ENCODE measurements at places on chromosomes 3 and 15. TPM values are rescaled to one million over a fixed set of nuclear protein-coding genes. Genes with fewer than 3 reads are reported as not detected.
A peak's percentile ranks its signal among the peaks of the same experiment; 100 is the strongest.

- no peaks in the 10 kb centered on the region for H3K4me1 ChIP-seq
- H3K27ac ChIP-seq, result no peak overlapping the region
- H3K27me3 ChIP-seq, result no peaks in the 10 kb centered on the region
- DNase-seq, result no peak
- no peak overlapping the region for H3K4me3 ChIP-seq
Observed at GRCh38 chr3:72862314-72863090, 14.3 kb upstream of the SHQ1 start.

The PTX3 gene
- total RNA-seq, result 5.0 TPM

DNA sequence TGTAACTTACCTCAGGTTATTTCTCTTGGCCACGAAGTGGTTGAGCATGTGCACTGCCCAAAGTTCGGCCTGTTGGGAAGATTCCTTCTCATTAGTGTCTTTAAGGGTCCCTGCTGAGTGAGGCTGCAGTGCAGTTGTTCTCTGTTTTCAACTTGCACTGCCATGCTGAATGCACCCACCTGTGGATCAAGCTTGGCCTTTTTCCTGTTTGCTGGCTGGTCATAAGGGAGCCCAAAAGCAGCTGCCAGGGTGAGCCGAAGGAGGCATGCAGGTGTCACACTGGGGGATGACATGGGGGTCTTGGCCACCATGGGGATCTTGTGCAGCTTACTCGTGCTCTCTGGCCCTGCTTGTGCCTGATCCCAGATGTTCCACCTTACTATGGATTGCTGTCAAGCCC is 46.1 kb upstream of the RAF1 start:
- no peak for DNase-seq
- H3K4me1 ChIP-seq, result no peaks in the 10 kb centered on the region
- H3K27ac ChIP-seq, result no peak overlapping the region
- no peak overlapping the region for H3K4me3 ChIP-seq
- no peaks in the 10 kb centered on the region for H3K27me3 ChIP-seq

The CTSH gene
- total RNA-seq, result 149 TPM

GRCh38 chr3:127551178-127551577 is 39.4 kb downstream of the TPRA1 start:
- no peaks in the 10 kb centered on the region for H3K36me3 ChIP-seq
- DNase-seq, result no peak
- H3K4me3 ChIP-seq, result no peak overlapping the region
- H3K27me3 ChIP-seq, result no peaks in the 10 kb centered on the region
- H3K27ac ChIP-seq, result no peak overlapping the region

DNA sequence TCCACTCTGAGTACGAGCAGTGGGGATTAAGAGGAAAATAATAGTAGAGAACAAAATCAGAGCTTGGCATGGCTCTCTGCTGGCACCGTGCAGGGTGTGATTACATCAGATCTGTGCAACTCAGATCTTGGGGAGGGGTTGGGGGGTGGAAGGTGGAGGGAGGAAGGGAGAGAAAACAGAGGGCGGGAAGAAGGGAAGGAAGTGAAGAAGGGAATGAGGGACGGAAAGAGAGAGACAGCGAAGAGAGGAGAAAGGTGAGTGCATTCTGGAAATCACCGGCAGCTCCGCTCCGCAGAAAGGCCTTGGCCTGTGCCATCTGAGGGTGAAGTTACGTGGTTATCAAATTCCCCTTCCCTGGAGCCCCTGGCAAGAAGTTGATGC is 31.0 kb upstream of the ADAMTS17 start:
- peak overlapping the region; percentile 82 for H3K4me3 ChIP-seq
- H3K4me1 ChIP-seq, result no peaks in the 10 kb centered on the region
- DNase-seq, result no peak
- peak overlapping the region; percentile 30 for H3K27ac ChIP-seq
- no peaks in the 10 kb centered on the region for H3K27me3 ChIP-seq
- H3K36me3 ChIP-seq, result no peaks in the 10 kb centered on the region

The SLC2A2 gene
- not detected for total RNA-seq

GRCh38 chr15:80591471-80591870 is 103.6 kb upstream of the ABHD17C start:
- H3K36me3 ChIP-seq, result no peaks in the 10 kb centered on the region
- H3K27ac ChIP-seq, result no peak overlapping the region
- DNase-seq, result no peak
- H3K4me1 ChIP-seq, result no peaks in the 10 kb centered on the region

The TMEM108 gene
- total RNA-seq, result 0.41 TPM

DNA sequence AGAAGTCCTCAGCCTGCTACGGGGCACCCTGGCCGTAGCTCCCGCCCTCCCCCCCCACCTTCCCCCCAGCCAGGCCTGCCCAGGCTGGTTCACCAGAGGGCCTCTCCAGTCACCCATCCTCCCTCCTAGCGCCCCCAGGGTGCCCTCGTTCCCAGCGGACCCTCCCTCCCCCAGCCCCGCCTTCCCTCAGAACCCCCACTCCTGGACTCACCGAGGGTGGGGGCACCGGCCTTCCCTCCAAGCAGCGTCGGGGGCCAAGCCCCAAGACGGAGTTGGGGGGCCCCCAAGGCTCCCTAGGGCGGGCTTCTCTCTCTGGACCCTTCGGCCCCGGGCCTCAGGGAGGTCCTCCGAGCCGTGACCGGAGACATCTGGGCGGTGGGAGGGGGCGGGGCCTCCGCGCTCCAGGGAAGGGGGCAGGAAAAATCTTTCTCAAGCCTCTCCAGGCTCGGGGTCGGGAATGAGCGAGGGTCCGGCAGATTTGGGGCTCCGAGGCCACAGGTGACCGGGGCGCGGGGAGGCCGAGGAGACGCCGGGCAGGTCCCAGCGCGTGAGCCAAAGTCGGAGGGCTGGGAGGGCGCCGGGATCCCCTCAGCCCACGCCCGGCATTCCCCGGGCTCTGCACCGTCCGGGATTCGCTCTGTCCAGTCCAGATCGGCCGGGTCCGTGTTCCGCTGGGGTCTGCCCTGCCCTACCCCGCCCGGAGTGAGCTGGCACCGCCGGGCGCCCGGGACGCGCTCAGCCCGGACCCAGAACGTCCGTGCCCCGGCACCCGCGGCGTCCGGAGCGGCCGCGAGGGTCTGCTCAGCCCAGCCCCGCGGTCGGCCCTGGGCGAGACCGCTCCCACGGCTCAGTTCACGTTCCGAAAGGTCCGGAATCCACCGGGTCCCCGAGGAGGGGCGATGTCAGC is 999 bp downstream of the INSYN1 start:
- H3K4me1 ChIP-seq, result peaks cover 17% of the 10 kb centered on the region
- H3K27ac ChIP-seq, result no peak overlapping the region
- no peaks in the 10 kb centered on the region for H3K27me3 ChIP-seq
- no peak for DNase-seq

The FRMD5 gene
- total RNA-seq, result 0.27 TPM

DNA sequence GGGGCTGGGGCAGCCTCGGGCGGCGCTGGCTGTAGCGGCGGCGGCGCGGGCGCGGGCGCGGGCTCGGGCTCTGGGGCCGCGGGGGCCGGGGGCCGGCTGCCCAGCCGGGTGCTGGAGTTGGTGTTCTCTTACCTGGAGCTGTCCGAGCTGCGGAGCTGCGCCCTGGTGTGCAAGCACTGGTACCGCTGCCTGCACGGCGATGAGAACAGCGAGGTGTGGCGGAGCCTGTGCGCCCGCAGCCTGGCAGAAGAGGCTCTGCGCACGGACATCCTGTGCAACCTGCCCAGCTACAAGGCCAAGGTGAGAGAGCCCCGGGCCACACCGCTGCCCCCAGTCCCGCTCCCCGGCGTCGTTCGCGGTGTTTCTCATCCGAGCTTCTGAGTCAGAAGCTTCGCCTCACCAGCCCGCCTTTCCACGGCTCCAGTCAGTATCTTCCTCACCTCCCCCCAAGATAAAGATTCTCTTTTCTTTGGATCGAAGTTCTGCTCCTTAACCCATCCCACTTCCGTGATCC is 600 bp downstream of the FBXO45 start:
- no peak for DNase-seq
- H3K36me3 ChIP-seq, result no peaks in the 10 kb centered on the region
- H3K27me3 ChIP-seq, result no peaks in the 10 kb centered on the region

The CD276 gene
- 67.6 TPM for total RNA-seq

The LRRC34 gene
- 5.1 TPM for total RNA-seq

DNA sequence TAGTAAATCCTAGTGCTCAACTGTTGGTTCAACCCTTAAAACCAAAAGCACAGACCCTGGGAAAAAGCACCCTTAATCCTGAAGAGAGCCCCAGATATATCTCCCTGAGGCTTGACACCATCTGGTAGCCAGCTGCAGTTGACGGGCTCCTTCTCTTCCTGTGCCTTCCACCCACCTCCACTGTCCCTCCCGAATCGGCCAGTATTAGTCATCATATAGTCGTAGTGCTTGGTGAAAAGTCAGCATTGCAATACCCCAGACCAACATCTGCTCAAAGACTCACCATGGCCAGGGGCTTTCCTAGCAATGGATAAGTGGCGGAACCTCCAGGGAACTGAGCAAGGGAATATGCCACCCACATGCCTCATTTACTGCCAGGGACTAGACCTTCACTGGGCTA is 125.6 kb upstream of the CRBN start:
- no peak for DNase-seq
- no peaks in the 10 kb centered on the region for H3K4me1 ChIP-seq
- H3K4me3 ChIP-seq, result no peak overlapping the region
- no peak overlapping the region for H3K27ac ChIP-seq
- no peaks in the 10 kb centered on the region for H3K27me3 ChIP-seq

DNA sequence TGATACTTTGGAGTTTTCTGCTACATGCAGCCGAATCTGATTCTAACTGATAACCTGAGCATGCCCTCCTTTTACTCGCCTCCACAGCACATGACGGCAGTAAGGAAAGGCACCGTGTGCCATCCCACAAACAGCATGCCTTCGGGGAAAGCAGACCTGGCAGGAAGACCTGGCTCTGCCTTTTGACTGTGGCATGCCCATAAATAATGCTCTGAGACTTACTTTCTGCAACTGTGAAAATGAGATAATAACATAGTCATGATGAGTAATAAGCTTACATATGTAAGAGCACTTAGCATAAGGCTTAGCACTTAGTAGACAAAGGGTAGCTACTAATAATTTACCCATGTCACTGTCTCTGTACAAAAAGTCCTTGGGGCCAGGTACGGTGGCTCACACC is 32.9 kb downstream of the MTHFS start:
- H3K27me3 ChIP-seq, result no peaks in the 10 kb centered on the region
- no peak overlapping the region for H3K27ac ChIP-seq
- H3K4me1 ChIP-seq, result no peaks in the 10 kb centered on the region
- no peak for DNase-seq

- no peaks in the 10 kb centered on the region for H3K4me1 ChIP-seq
- H3K27ac ChIP-seq, result no peak overlapping the region
- no peaks in the 10 kb centered on the region for H3K36me3 ChIP-seq
- no peak for DNase-seq
- no peak overlapping the region for H3K4me3 ChIP-seq
Observed at GRCh38 chr15:56327721-56328502, 37.3 kb upstream of the TEX9 start.

DNA sequence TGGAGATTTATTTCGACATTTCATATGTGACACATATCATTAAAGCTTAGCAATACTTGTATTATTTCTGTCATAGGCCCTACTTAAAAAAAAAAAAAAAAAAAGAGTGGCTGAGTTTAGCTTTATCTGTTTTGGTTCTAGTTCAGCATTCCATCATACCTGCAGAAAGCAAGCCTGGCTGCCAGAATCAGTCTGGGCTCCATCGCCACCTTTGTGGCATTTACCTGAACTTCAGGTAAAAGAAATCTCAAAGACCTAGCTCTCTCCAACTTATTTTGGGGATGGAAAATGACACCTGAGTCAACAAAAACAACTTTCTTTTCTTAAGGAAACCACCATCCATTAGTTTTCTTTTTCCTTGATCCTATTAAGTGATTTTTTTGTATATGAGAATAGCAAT is 82.1 kb downstream of the NEK10 start:
- peaks cover 17% of the 10 kb centered on the region for H3K4me1 ChIP-seq
- no peak overlapping the region for H3K27ac ChIP-seq
- no peak overlapping the region for H3K4me3 ChIP-seq
- H3K36me3 ChIP-seq, result no peaks in the 10 kb centered on the region

DNA sequence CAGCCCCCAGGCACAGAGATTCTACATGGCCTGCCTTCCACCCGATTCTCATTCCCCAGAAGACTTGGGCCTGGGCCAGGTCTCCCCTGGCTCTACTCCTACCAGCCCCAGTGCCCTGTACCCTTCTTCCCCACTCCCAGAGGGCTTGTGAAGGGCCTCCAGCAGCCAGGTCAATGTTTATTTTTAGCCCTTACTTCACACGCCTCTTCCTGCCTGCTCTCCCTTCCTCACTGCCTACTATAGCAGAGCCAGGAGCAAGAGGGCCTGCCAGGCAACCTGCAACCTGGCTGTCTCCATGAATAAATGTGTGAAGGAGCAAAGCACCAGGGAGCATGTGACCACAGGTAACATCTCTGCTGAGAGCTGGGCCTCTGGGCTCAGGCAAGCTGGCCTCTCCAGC is 26.4 kb upstream of the APEH start:
- no peak overlapping the region for H3K4me3 ChIP-seq
- no peaks in the 10 kb centered on the region for H3K36me3 ChIP-seq
- no peak for DNase-seq
- no peak overlapping the region for H3K27ac ChIP-seq

The DYNLT2B gene
- total RNA-seq, result not detected

GRCh38 chr3:43638594-43639447 is 17.0 kb upstream of the ANO10 start:
- peaks cover 3% of the 10 kb centered on the region for H3K4me1 ChIP-seq
- DNase-seq, result no peak
- no peaks in the 10 kb centered on the region for H3K27me3 ChIP-seq
- no peak overlapping the region for H3K4me3 ChIP-seq

The PCSK6 gene
- 5.1 TPM for total RNA-seq

DNA sequence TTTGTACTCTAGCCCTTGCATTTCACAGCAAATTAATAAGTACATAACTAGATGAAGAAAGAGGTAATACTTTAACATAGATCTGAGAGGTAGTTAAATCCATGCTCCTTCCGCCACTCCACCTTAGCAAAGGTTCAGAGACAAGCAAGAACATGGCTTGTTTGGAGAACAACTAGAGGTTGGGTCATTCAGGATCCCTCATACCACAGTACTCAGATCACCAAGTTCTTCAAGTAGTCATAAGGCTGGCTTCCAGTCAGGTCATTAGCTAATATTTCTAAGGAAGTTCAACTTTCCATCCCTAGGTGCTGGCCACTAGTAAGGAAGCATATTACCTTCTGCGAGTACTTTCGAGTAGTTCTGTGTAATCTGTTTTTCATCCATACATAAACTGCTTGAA is 44.1 kb downstream of the CD200R1 start:
- H3K4me3 ChIP-seq, result no peak overlapping the region
- no peaks in the 10 kb centered on the region for H3K36me3 ChIP-seq
- no peaks in the 10 kb centered on the region for H3K27me3 ChIP-seq
- no peak overlapping the region for H3K27ac ChIP-seq
- no peaks in the 10 kb centered on the region for H3K4me1 ChIP-seq
